ENCODE measurements at places on chromosomes 7 and 10. TPM values are rescaled to one million over a fixed set of nuclear protein-coding genes. Genes with fewer than 3 reads are reported as not detected.
A peak's percentile ranks its signal among the peaks of the same experiment; 100 is the strongest.

GRCh38 chr7:79459381-79459780, 5.9 kb upstream of the MAGI2 start:
- H3K36me3 ChIP-seq, result no peaks in the 10 kb centered on the region
- H3K4me3 ChIP-seq, result no peak overlapping the region
- peaks cover 23% of the 10 kb centered on the region for H3K4me1 ChIP-seq
- H3K27ac ChIP-seq, result no peak overlapping the region
- no peaks in the 10 kb centered on the region for H3K27me3 ChIP-seq

DNA sequence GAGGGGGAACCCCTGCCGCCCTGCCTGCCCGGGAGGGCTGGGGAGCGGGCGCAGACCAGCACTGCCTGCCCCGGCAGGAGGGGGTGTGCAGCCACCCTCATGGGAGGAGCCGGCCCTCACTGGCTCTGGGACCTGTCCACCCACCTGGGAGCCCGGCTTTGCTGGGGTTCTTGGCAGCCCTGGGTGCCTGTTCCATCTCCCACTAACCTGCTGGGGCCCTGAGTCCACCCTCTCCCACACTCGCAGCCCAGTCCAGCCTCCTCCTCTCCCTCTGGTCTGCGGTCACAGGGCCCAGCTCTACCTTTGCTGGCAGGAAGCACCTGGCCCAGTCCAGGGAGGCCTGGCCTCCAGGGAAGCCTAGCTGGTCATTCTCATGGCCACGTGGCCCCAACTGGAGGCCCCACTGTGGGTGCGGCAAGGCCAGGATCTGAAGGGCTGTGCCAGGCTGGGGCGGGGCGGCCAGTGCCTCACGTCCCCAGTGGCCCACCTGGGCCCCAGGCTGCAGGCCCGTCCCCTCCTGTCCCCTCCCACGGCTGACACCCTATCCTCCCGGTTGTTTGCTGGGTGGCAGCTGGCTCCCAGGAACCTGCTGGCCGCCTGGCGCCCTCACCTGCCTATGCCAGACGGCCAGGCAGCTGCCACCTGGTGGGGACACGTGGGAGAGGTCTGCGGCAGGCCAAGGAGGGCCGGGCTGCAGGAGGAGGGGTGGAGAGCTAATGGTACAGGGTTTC, at the start of gene TMEM184A:
Gene TMEM184A, minus strand, starts transcription at position 393 of the 731 bp plus-strand sequence. CDS start 721 bp downstream, outside the sequence.
- H3K4me1 ChIP-seq, result no peaks in the 10 kb centered on the region
- DNase-seq, result no peak
- no peak within 1 kb of the TSS for H3K27ac ChIP-seq
- H3K4me3 ChIP-seq, result no peak within 1 kb of the TSS
- H3K36me3 ChIP-seq, result no peaks in the 10 kb centered on the region

GRCh38 chr10:59234816-59235429, 58.5 kb downstream of the PHYHIPL start:
- H3K27ac ChIP-seq, result no peak overlapping the region
- no peak for DNase-seq
- no peaks in the 10 kb centered on the region for H3K4me1 ChIP-seq
- H3K36me3 ChIP-seq, result no peaks in the 10 kb centered on the region

DNA sequence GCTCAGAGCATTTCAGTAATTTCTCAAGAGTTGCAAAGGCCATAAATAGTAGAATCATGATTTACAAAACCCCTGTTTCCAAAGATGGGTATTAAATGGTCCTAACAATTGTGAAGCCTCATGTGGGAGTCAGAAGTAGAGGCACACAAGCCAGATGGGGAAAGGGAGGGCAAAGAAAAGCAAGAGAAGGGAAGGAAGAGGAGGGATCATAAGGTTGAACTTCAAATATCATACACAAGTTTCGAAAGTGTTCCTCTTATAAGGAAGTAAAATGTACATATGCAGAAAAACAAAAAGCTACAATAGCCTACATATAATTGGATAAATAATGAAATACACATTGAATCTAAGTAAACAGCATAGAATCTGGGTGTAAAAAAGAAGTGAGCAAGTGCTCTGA, 6.0 kb downstream of the LIPN start:
- no peaks in the 10 kb centered on the region for H3K27me3 ChIP-seq
- no peak overlapping the region for H3K4me3 ChIP-seq
- H3K36me3 ChIP-seq, result no peaks in the 10 kb centered on the region

GRCh38 chr10:6918305-6918704, 338.2 kb upstream of the PRKCQ start:
- H3K4me1 ChIP-seq, result peaks cover 13% of the 10 kb centered on the region
- no peaks in the 10 kb centered on the region for H3K36me3 ChIP-seq
- peaks cover 12% of the 10 kb centered on the region for H3K27me3 ChIP-seq
- H3K4me3 ChIP-seq, result no peak overlapping the region
- no peak overlapping the region for H3K27ac ChIP-seq

- H3K4me3 ChIP-seq, result no peak overlapping the region
- no peak for DNase-seq
Measured at GRCh38 chr10:114131094-114131493, 42.9 kb downstream of the CCDC186 start.

- no peaks in the 10 kb centered on the region for H3K4me1 ChIP-seq
- DNase-seq, result no peak
- no peak overlapping the region for H3K27ac ChIP-seq
Measured at GRCh38 chr7:7965301-7965700, 3.3 kb upstream of the GLCCI1 start.

DNA sequence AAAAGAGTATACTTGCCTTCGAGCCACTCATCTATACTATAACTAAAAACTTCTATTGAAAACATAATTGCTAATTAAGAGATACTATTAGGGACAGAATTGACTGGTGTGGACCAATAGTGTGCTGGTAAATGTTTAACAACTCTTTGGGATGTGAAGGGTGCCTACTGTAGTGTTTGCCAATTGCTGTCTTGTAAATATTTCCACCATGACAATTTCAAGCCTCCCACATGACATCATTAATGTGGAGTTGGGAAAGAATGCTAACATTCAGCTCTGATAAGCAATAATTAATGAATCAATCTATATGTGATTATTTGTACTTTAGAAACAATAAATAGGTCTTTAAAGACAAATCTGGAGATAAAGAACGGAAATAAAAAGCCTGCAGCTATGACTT, 136.8 kb downstream of the DGKB start:
- H3K27ac ChIP-seq, result no peak overlapping the region
- H3K4me1 ChIP-seq, result peaks cover 23% of the 10 kb centered on the region
- no peaks in the 10 kb centered on the region for H3K36me3 ChIP-seq

DNA sequence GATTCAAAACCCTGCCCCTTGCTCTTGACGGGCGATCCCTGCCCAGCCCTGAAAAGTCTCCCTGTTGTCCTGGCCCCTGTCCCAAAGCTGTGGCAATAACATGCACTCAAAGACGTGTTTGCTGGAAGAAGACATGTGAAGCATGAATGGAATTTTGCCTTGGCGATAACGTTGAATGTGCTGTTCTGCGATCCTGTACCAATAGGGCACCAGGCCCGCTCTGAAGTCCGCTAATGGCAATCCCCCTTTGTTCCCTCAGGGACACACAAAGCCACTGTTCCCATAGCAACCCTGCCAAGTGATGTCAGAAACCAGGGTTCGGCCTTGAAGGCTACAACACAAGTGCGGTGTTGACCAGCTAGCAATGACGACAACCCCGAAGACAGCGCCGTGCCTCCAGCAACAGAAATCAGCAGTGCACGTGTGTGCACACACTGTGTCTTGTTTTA, 284.6 kb downstream of the KLF6 start:
- no peaks in the 10 kb centered on the region for H3K36me3 ChIP-seq
- peaks cover 14% of the 10 kb centered on the region for H3K4me1 ChIP-seq
- peak overlapping the region; percentile 55 for H3K27ac ChIP-seq
- H3K4me3 ChIP-seq, result no peak overlapping the region
- no peaks in the 10 kb centered on the region for H3K27me3 ChIP-seq

DNA sequence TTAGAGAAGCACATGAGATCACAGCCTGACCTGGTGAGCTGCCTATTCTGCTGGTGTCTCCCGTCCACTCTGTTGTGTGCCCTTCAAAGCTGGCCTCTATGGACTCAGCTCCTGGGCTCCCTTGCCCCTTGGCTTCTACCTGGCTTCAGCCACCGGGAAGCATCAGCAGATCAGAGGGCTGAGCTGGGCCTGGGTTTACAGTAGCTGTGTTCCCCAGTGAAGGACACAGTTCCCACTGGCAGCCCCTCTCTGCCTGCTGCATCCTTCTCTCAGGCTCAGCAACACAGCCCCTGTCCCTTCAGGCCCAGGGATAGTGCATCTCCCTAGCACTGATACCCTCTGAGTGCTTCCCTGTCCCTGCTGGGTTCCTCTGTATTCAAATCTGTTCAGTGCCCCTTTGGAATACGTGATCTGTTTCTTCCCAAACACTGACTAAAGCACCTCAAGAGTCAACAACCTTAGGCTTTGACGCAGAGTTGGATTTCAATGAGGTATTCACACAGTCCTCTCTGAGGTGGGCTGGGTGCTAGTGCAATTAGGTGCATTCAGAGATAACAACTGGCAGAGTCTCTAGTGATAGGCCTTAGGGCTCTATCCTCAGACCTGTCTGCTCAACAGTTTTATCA, 109.8 kb downstream of the GRID1 start:
- no peak overlapping the region for H3K4me3 ChIP-seq
- no peaks in the 10 kb centered on the region for H3K36me3 ChIP-seq
- no peaks in the 10 kb centered on the region for H3K4me1 ChIP-seq
- peaks cover 1% of the 10 kb centered on the region for H3K27me3 ChIP-seq
- no peak for DNase-seq
- no peak overlapping the region for H3K27ac ChIP-seq

GRCh38 chr7:110698576-110698975, 392.4 kb upstream of the LRRN3 start:
- H3K4me3 ChIP-seq, result no peak overlapping the region

- DNase-seq, result peak; percentile 74
- H3K27me3 ChIP-seq, result no peaks in the 10 kb centered on the region
Measured at GRCh38 chr10:112950714-112951358, 789 bp downstream of the TCF7L2 start.

- H3K27me3 ChIP-seq, result no peaks in the 10 kb centered on the region
- no peaks in the 10 kb centered on the region for H3K36me3 ChIP-seq
- no peak overlapping the region for H3K27ac ChIP-seq
- no peaks in the 10 kb centered on the region for H3K4me1 ChIP-seq
Measured at GRCh38 chr10:21022821-21023220, 125.7 kb upstream of the NEBL start.

CALML3 gene
- total RNA-seq, result not detected

ELFN1 gene
- 0.33 TPM for total RNA-seq

Data from sigmoid colon (tissue), 7 donors.